ENCODE measurements at places on chromosomes 4 and X.

DNA sequence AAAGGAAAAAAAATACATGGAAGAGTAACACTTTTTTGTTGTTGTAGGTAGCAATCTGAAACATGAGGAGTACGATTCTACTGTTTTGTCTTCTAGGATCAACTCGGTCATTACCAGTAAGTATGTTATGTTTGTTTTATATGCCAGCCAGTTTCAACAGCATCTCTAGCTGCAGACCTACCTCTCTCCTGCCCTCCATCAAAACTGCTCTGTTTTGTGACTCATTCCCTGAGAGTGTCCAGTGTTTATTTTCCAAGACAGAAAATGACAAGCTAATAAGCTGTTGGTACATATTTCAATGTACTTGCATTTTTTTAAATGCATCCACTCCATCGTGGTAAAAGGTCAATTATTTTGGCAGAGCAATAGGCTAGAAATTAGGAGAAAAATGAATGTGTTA lies 347 bp downstream of the AMTN start:
- peak; percentile 64 for DNase-seq

- peak; percentile 57 for DNase-seq
Observed at GRCh38 chr4:54971474-54971950, 153.9 kb downstream of the KDR start.

DNA sequence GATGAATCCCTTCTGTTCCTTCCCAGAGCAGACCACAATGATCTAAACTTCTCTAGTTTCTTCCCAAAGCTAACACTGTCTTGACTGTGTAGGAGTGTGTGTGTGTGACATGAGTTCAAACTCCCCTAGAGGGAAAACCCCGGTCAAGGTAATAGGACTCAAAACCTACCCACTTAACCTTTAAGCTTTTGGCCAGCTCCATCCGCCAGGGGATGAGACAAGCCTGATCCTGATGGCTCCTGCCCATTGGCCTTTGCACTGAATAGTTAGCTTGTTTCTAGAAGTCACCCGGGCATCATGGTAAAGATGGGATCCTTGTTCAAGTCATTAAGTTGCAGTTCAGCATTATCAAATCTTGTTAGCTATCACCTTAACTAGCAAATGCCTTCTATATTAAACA lies 738.4 kb downstream of the RPA4 start:
- DNase-seq = no peak

DNA sequence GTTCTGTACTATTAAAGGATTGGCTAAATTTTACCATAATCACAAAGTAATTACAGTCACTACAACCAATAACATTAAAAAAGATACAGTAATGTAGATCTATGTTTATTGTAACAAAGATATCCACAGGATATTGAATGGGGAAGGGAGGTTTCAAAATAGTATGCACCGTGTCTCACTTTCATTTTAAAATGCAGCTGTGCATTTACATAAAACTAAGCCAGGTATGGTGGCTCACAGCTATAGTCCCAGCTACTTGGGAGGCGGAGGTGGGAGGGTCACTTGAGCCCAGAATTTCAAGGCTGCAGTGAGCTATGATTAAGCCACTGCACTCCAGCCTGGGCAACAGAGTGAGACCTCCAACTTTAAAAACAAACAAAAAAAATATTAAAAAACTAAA lies 8.5 kb downstream of the SRP72 start:
- no peak for DNase-seq

DNA sequence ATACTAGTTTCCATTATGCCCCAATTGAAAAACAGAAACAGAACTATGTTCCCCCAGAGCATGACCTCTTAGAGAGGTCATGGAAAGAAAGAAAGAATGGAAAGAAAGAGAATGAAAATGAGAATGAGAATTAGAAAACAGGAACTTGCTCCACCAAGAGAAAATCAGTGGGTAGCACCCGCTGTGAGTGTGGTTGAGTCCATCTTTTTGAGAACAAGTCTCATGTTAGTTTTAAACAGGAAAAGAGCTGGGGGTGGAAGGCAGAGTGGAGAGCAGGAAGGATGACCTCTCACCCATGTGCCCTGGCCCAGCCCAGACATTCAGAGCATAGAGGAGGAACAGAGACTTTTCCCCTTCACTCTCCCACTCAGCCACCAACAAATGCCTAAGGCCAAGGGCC lies 4.9 kb downstream of the GSX2 start:
- DNase-seq = no peak

DNA sequence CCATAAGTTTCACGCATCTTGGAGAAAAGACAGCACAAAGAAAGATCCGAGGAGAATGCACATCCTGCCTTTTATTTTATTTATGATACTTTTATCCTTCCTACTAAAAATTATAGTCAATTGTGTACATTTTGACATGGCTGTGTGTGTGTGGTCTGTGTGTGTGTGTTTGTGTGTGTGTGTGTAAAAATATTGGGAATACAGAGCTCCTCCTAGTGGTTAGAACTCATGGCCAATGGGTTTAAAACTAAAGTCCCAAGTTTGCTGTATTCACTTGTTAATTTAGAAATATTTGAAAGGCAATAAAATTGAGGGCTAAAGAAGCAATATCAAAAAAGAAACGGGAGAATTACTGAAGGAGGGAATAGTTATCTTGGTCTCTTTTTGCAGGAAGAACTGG lies 47.5 kb downstream of the NKX6-1 start:
- DNase-seq = peak; percentile 8

DNA sequence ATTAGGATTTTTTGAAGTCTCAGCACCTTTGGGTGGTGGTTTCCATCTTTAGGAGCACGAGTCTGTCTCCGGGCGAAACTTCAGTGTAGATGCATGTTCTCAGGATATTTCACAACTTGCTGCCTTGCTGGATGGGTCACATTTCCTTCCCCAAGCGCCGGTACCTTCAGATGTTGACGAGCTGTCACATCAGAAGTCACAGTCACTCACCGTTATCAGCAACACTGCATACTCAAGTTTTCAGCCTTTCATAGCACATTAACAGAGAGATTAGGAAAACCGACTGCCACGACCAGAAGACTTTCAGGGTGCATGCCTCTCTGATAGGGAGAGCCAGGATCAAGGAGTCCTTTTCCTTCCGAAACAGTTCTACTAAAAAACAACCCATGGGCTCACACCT lies 77.8 kb downstream of the SHROOM2 start:
- no peak for DNase-seq

- DNase-seq = peak; percentile 76
Observed at GRCh38 chr4:74543983-74544382, 99.0 kb downstream of the AREG start.

GRCh38 chrX:44580466-44580865 lies 37.8 kb upstream of the FUNDC1 start:
- DNase-seq = peak; percentile 78

DNA sequence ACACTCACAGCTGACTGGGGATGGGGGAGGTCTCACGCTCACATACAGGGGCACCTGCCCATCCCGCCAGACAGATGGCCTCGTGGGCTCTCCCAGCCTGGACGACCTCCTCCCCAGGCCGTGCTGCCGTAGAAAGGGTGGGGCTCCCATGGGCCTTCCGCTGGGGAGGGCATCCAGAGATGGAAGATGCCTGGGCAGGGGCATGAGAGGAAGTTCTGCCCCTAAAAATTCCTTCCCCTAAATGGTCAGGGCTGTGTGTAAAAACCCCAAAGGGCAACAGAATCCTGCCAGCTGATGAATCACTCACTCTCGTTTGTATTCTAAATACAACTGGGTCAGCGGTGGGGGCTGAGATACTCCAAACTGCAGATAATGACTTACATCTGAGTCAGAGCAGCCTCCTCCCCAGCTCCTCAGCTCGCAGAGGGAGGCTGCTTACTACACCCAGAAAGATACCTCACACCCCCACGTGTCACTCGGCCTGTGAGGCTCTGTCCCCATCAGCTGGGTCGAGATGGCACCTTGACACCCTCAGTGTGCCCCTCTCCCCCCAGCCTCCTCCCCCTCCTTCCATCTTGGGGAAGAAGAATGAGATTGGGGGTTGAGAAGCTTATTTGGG lies 10.1 kb downstream of the WDR1 start:
- DNase-seq = peak; percentile 98

DNA sequence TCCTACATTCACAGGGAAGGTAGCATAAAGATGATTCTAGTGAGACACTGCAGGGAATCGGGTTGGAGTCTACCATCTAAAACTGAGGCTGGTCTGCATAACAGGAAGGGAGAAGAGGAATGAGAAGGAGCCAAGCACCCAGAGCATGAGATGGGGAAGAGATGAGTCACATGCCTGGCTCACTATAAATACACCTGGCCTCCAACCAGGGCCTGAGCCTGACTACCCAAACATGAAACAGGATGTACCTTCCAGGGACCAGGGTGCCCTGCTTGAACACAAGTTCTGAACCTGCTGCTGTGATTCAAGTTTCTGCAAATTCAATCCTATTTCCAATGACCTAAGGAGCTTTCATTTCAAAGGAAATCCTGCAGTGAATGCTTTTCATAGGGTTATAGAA lies 24.9 kb downstream of the CD99L2 start:
- peak; percentile 27 for DNase-seq

DNA sequence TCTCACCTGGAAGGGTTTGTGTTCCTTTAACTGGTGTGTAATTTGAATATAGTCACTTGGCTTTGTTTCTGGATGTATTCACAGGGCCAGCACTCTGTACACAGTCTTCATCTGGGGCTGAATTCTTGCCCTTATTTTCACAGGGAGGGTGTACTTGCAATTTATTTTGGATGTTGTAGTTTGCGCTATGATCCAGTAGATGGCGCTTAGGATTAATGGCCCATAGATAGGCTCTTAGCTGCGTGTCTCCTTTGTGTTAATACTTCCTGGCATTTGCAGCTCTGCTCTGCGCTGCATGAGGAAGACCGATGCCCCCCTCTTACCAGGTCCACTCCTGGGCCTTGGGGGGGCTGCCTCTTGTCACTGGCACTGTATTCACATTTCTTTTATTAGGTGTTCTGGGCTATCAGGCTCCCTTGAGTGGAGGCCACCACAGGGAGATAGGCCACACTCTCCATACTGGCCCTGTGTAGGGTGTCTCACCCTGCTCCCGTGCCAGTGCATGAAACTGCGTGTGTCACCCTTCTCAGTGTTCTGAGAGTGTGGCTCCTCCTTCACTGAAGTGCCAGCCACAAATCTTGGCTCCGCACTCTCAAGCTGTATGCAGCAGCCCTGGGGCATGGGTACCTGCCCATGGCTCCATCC lies 562.2 kb downstream of the ZIC3 start:
- peak; percentile 18 for DNase-seq

DNA sequence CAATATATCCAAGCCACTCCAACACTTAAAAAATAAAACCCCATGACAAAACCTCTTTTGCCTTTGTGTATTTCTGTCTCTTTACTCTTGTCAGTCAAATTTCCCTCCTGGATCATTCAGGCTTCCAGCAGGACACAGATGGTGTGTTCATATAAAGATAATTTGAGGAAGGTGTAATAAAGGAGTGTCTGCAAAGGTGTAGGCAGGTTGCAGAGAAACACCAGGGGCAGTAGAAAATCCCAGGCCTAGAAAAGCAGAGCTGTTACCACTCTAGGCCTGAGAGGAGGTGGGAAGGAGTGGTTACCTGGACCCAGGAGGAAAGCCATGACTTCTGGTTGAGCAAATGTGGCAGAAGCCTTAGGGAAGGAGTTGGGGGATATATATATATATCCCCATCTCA lies 28.8 kb downstream of the CHRNA9 start:
- DNase-seq = no peak

GRCh38 chrX:2520539-2520938 lies 19.8 kb upstream of the DHRSX start:
- no peak for DNase-seq

GRCh38 chrX:39605183-39605582 lies 492.6 kb downstream of the BCOR start:
- DNase-seq = no peak

DNA sequence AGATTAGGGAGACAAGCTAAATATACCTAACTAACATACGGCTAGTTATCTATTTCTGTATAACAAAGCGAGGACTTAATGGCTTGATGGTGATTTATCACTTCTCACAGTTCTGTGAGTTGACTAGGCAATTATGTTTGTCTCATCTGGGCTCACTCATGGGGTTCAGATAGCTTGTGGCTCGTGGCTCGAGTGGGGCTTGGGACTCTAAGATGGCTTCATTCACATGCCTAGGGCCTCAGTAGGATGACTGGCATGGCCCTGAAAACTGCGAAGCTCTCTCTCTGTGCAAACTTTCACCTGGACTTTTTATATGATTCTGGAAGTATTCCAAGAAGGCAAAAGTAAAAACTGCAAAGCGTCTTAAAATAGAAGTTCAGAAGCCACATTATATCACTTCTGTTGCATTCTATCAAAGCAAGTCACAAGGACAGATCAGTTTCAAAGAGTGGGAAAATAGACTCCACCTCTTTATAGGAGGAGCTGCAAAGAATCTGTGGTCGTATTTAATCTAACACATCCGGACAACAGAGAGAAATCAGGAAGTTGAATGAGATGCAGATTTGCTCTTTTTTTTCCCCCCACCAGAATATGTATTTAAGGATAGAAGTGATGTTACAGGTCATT lies 491.2 kb downstream of the INPP4B start:
- DNase-seq = no peak

- peak; percentile 60 for DNase-seq
Observed at GRCh38 chr4:119536572-119537528, 91.8 kb downstream of the PDE5A start.
